ENCODE measurements at places on chromosomes 7 and 10.

DNA sequence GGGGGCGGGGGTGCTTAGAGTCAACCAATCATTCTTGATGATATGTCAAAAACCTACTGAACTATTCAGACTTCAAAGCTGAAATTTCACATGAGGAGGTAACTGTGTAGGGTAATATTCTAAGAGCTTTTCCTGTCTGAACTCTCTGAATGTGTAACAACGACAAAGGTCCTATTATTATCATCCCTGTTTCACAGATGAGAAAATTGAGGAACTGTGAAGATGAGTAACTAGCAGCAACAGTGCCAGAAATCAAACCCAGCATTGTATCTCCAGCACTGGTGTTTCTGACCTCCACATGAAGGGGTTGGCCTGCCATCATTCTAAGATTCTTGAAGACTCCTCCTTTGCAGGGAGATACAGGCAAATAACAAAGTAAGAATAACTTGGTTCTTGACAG, 294.7 kb upstream of the AOAH start:
- no peak for DNase-seq

GRCh38 chr10:95360122-95360714, 69.4 kb upstream of the PDLIM1 start:
- DNase-seq = no peak

GRCh38 chr7:36262309-36263094, 109.4 kb downstream of the EEPD1 start:
- DNase-seq = no peak

DNA sequence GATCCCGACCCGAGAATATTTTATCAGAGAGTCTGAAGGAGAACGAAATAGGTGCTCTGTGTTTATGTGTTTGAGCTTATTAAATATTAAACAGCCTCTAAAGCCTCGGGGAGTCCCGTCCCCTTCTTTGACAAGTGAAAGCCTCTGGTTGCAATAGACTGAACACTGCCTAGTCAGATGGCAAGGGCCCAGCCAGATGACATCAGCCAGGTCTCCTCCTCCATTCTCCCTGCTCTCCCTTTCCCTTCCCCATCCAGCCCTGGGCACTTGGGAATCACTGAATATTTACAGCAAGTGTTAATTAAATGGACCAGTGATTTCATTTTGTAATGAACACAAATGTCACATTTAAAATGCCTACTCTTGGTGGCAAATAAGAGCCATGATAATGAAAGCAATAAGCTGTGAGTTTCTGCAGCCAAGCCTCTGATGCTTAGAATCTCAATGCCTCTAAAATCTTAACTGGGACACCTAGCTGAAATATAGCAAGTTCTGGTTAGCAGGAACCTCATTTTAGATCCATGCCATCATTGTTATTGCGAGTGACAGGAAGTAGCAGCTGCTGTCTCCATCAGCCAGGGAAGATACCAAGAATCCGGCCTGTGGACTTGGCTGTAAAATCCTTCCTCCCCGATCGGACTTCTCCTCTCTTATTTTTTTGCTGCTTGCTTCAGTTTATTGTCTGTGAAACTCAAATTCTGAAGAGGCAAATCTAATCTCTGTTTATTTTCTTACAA, 202.1 kb downstream of the PRPF18 start:
- no peak for DNase-seq

DNA sequence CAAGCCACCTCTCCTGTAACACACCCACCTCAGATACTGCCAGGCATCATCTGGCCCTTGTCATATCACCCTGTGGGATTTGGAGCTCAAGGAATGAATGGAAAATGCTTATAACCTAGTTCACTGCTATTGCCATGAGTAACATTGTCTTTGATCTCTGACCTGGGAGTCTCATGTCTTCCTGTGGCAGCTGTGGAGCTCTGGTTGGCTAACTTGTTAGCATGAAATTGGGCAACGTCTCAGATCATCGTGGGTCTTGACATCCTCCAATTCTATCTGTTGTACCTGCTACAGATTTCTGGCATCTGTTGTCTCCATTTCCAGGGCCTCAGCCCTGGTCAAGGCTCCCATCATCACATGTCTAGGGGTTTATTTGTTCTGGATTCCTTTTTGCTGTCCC, 2.2 kb upstream of the TMEM270 start:
- DNase-seq = no peak
